ENCODE measurements at places on chromosomes 7 and 10.

GRCh38 chr7:23277359-23277989 lies 21.7 kb upstream of the MALSU1 start:
- DNase-seq: no peak

GRCh38 chr7:36490419-36490830 lies 100.8 kb downstream of the ANLN start:
- DNase-seq: no peak

DNA sequence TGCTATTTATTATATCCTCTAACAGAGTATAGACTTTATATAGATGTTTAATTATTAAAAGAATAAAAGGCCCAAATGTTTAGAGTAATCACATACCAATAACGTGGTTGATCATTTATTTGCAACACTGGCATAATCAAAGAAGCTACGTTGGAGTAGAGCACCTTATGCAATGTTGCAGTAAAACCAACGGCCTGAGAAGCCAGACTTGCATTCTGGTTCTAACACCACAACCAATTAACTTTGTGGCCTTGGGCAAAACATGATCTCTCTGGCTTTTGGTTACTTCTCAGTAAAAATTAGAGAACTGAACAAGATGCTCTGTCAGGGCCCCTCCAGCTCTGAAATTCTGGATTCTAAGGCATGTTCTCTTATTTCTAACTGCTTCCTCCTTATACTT lies 476.2 kb downstream of the GRM8 start:
- DNase-seq: no peak

DNA sequence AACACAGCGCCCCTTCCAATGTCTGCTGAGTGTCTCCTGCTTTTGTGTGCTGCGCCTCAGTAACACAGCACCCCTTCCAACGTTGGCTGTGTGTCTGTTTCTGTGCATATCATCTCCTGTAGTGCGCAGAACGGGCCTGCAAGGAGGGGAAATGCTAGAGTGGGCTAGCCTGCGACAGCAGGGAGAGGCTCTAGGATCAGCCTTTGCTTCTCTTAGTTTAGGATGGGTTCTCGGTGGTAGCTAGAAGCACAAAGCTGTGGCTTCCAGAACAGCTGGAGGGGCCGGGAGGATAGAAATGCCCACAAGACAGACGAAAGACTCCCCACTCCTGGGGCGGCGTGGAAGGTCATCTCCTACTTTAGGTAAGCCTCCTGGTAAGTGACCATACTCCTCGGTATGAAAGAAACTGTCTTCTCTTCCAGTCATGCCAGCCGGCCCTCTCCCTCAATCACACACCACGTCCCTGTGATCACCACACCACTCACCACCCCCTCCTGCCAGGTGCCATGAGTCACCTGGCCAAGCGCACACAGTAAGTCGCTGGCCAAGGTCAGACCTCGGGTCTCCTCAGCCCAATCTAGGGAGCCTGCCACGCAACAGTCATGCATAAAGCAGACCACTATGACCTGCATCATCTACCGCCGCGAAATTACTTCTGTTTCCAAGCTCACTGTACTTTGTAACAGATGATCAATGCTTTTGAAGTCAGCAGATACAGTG lies 4.8 kb downstream of the PITRM1 start:
- no peak for DNase-seq

DNA sequence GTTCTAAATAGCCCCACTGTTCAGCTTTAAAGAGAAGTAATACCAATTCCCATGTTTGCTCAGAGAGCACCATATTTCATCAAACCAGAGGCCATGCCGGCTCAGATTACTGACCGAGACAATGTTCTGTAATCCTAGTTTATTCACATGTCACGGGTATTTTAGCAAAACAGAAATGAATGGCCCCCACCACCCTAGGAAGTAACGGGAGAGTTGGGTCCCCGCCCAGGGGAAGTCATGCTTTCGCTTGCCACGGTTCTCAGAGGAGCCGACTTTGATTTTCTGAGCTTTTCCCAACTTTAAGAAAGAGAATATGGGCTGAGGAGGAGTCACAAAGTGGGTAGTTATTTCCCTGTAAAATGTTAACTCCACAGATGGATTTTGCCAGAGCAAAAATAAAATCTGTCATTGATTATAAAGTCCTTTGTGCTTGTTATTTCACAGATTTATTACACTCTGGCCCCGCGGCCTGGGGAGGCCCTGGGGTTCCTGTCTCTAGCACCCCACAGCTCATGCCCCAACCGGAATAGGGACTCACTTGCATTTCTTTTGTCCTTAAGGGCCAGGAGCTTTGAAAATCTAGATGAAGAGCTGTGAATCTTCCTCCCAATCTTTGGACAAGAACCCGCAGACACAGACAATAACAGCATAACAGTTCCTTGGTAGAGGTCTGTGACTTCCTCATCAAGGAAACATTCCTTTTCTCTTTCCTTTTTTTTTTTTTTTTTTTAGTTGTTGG lies 3.7 kb upstream of the GDF10 start:
- no peak for DNase-seq

DNA sequence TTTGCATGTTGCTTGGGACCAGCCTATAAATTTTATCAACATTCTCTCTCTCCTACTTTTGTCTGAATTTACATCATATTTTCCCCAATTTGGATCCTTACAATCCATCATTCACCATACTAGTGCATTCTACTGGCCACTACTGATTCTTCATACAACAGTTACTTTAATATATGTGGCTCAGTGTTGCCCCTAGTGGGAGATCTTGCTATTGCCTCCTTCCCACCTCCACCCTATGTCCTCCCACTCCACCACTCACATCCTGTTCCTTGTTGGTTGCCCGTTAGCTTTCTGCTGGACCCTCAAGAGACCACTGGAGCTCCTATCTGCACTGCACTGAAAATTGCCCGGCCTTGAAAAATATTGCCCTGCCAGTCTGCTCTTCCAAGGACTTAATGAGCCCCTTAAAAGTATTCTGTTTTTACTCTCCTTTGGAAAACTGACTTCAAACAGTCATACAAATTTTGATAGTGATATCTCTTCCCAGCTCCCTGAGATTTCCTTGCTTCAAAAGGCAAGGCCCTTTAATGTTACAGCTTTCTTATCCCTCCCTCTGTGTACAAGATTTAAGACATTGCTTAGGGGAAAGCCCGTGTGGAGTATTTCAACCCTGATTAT lies 243.2 kb upstream of the TMEM229A start:
- no peak for DNase-seq

DNA sequence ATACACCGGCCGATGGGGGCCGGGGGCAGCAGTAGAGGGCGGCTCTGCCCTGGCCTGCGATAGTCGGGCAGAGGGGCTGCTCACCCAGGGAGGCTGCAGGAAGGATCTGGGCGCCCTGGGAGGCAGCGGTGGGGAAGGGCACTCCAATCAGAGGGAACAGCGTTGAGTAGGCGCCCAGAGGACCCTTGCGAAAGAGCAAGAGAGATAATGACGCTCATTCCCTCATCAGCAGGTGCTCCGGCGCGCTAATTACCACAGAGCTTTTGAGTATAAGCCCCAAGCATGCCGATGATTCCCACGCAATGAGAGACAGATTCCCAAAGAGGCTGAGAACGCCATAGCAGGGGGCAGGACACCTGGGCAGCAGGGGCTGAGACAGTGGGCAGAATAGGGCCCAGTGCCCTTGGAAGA lies 215.3 kb downstream of the MAD1L1 start:
- no peak for DNase-seq

- DNase-seq: no peak
These were observed 317.1 kb upstream of the SEMA3C start for GRCh38 chr7:81235997-81236396.

- no peak for DNase-seq
These were observed 24.2 kb upstream of the PRR15 start for GRCh38 chr7:29539471-29539870.

DNA sequence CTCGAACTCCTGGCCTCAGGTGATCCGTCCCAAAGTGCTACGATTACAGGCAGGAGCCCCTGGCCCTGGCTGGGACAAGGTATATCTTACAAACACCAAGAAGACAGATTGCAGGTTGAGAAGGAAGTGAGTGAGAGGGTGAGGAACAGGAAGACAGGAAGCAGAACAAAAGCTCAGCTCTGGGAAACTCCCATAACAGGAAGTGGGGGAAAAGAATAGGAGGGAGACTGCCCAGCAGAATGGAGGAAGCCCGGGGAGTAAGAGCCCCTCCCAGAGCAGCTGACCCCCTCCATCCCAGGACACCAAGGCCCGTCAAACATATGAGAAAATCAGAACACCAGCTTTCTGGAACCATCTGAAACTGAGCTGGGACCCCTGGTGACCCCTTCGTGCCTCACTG lies 2.9 kb downstream of the TECPR1 start:
- DNase-seq: no peak

DNA sequence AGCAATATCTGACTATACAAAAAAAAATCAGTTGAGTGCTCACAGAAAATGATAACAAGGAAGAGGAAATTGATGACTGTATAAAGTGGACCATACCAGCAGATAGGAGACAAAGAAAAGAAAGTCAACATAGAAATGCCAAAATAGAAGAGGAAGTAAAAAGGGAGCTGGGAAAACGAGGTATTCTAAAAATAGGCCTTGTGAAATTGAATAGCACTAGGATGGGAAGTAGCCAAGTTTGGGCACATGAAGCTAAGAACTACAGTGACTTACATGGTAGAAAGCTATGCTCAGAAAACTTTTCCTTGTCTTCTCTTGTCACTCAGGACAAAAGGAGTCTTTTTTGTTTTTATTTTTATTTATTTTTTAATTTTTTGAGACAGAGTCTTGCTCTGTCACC lies 76.2 kb upstream of the APBB1IP start:
- no peak for DNase-seq

DNA sequence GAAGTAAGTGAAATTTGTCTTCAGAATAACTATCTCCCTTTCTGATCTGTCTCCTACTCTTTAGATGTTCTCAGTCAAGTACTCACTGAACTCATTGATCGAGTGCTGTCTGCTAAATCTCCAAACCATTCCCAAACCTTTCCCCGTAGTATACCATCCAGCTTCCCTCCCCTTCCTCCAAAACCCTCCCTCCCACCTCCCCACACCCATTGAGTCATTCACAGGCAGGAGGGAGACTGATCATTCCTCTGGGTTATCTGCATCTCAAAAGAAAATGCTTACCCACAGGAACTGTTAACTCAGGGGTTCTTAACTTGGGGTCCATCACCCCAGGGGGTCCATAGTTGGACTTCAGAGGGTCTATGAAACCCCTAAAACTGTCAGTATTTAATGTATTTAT lies 37.4 kb downstream of the GOT1 start:
- DNase-seq: no peak

DNA sequence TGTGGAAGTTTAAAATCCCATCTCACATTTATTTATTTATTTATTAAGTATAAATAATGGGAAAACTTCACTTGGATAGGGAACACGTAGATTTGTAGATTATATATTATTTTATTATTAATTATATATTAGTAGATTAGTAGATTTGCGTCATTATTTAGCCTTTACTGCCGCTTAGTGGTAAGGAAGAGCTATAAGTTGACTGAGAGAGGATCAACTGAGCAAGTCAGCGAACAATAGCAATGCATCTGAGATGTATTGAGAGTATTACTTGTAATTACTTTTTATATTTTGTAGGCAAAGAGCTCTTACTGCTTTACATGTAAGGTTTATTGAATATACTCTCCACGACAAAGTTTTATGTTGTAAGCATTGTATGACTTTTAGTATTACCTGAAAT lies 244.5 kb upstream of the ANKRD30A start:
- no peak for DNase-seq

DNA sequence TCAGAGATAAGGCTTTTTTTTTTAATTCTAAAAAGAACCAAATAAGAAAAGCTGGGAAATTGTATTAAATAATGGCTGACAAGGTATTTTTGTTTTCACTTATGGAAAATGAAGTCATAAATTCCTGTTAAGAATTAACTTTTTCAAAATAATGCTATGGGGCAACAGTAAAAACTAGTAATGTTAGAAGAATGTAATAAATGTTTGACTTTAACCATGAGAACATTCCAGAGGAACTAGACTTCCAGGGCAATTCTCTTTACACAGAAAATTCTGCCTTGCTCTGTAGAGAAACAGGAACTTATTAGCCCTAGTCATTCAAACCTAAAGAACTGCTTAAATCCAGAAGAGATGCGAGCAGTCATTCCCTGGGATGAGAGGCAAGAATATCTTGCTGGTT lies 571.1 kb downstream of the IPMK start:
- DNase-seq: no peak

DNA sequence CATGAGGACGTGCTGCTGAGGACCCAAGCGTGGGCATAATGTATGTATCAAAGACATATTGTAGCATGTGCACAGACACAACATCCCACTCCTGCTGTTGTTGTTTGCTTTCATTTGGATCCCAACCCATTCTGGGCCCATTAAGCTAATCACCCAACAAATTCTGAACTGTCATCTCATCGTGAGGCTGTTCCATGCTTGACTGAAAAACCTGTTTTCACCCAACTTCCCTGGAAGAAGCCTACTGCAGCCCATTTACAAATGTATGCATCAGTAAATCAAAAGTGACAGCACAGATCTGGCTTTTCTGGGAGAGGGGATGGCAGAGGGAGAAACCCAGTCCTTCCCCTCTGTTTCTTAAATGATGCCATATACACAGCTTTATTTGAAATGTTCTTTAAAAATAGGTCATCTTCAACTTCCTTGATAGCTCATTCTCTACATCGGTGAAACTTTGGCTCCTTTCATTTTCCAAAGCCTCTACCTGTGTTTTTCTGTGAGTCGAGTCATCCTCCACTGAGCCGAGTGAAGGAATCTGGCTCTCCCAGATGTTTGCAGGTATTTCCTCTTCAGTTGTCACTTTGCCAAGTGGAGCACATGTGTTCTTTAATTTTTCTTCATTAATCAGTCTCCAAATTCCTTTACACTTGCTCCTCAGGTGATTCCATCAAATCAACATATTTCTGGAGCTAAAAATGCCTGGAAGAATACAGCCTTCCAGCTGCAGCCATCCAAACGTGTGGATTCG lies 151.8 kb downstream of the CHN2 start:
- no peak for DNase-seq

GRCh38 chr7:92560602-92561001 lies 29.6 kb downstream of the FAM133B start:
- no peak for DNase-seq

DNA sequence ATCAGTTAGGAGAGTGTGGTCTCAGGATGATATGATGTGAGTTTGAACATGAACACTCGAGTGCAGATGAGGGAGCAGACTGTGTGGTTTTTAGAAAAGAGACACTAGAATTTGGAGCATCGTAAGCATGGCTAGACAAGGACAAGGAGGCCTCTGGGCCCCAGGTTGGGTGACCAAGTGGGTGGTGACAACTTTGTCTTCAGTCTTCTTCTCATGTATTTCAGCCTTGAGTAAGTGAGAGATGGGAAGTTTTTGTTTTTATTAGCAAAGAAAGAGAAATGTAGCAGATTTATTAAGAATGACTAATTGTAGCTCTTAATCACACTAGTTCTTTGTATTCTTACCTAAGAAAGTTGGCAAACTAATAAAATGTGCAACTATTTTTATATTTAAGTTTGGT lies 16.3 kb downstream of the TES start:
- no peak for DNase-seq

All from stimulated activated CD8-positive, alpha-beta memory T cell treated with anti-CD3 and anti-CD28 coated beads, Interleukin-4, amount 100 ng/mL, for 1 hour (primary cell).